HS-5 (cell line): ENCODE measurements at places on chromosomes 2 and 18.

DNA sequence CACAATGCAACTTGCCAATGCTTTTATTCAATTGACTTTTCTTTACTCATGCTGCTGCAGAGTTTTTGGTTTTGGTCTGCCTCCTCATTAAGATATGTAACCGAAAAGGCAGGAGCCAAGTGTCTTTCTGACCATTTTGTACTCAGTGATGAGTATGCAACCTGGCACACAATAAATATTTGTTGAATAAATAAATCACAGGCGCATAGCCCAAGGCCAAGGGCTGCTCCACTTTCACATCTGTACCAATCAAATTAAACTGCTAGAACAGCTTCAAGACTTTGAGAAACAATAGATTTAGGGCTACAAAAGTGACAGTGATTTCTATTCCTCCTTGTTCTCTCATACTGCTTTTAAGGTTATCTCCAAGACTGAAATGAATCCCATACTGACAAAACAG, 828.2 kb downstream of the RNF144A start:
- no peak for DNase-seq

DNA sequence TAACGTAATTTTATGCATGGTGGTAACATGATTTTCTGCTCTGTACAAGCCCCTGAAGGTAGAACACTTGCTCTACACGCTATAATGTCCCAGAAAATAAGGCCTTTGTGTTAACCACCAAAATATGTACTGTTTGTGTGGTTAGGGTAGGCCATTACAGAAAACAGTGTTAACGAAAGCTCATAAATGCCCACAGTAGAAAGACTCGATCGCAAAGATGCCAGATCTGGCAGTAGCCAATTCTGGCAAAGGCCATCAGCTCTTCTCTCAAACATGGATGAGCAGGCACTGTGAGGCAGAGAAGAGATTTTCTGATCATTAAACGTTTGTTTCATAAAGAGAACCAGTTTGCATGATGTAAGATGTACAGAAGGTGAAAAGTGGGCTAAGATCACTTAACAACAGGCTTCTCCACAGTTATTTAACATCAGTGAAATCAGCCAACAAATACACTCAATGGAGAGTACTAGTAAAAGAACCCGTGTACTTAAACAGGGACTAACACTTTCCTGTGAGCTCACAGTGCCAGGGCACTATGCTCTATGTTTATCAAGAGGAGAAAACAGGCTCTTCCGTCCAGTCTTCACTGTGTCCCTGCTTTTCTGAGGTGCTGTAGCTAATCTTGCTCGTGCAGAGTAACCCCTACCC, 80.3 kb downstream of the SPRED2 start:
- no peak for DNase-seq

GRCh38 chr2:62467475-62468321, 38.3 kb downstream of the TMEM17 start:
- DNase-seq: no peak

DNA sequence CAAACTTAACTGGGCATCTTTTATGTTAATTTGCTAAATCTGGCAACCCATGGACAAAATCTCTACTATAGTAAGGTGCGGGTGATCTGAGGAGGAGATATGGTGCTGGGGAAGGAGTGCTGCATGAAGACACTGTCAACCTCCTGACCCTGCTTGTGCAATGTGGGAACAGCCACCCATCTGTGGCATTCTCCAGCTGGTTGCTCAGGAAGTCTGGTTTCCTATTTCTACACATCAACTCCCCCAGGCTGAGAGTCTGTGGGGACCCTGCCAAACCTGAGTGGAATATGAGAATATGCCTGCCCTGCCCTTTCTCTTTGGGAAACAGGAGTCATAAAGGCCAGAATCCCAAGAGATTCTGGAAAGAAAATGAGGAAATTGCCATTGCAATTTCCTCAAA, 60.1 kb upstream of the PAX3 start:
- DNase-seq: peak; percentile 34

GRCh38 chr2:10327896-10328669, 25.4 kb downstream of the HPCAL1 start:
- DNase-seq: no peak

- DNase-seq: no peak
These were observed 33.1 kb downstream of the METTL4 start for GRCh38 chr18:2538236-2538635.

- no peak for DNase-seq
These were observed 70.5 kb downstream of the ZNF236 start for GRCh38 chr18:76892832-76893231.

DNA sequence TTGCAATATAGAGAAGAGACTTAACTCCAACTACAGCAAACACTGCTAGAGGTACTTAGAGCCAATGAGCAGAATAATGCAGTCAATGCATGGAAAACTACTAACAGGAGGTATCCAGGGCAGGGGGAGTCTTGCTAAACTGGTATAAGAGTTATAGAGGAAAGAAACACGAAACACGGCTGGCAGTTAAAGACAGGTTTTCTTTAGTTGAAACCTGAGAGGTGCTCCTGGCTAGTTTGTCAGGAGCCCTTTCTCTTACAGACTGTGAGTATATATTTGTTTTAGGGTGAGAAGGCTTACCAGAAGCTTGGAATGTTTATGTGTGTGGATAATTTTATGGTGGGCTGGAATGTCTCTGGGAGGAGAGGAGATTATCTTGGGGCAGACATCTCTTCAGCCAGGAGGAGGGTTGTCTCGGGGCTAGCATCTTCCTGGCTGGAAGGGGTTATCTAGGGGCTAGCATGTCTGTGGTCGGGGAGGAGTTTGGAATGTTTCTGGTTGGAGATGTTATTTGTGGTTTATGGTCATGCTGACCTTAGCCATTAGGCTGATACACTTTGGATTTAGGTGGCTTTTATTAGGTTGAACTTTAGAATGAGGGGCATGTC, 1048.8 kb downstream of the DPP10 start:
- DNase-seq: no peak

- DNase-seq: no peak
These were observed 289.3 kb upstream of the HS6ST1 start for GRCh38 chr2:128607911-128608506.

DNA sequence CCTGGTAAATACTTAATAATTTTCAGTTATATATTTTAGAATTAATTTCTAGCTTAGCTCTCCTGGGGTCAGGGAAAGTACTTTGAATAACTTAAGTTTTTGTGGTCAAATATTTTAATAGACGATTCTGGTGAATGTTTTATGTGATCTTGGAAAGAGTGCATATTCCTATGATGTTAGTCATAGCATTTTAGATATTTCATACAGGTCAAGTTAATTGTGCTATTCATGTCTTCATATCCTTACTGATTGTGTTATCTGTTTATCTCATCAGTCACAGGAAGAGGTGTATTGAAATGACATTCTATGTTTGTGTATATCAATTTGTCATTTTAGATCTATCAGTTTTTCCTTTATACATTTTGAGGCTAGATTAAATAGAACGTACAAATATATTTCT, 576.2 kb downstream of the CPS1 start:
- DNase-seq: peak; percentile 37

DNA sequence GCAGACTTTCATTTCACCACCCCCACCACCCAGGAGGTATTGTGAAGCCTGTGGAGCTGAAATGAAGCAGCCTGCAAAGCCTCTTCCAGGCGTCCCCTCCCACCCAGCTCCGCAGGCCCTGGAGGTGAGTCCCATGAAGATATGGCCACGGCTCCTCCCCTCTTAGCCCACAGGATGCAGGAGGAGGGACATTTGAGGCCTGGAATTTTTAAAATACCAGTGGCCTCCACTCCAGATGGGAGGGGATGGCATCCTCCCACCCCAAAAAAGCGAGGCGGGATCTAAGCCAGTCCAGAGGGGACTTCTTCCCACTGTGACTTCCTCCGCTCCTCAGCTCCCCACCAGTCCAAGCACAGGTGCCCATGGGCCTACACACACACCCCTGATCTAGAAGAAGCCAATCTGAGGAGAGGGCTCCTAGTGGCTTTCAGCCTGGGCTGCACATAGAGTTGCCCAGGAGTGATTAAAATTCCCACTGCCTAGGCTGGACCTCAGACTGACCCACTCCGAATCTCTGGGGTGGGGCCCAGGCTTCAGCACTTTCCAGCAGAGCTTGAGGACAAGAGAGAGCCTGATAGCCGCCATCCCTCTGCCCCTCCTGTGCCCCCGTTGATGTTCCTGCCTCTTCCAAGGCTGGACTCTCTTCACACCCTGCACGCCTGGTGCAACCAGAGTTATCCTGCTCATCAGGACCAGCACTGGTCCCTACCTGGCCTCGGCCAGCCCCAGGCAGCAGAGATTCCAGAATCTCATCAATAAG, 206.9 kb downstream of the TNS1 start:
- DNase-seq: no peak

GRCh38 chr2:215536510-215536909, 100.6 kb upstream of the FN1 start:
- no peak for DNase-seq

GRCh38 chr2:230772156-230772555, 59.5 kb downstream of the CAB39 start:
- no peak for DNase-seq

DNA sequence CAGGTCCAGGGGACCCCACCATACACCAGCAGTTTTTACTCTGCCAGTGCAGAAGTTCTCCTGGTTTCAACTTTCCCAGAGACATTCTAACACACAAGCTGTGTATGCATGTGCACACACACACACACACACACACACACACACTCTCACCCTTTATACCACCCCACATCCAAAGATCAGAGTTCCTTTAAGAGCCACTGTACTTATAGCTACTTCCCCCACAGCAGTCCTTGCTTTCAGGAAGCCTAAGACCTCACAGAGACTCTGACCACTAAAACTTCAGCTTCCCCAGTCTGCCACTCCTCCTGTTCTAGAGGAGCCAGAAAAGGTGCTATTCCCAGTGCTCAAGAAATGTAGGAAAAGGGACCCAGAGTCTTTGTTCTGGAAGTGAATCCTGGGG, 107.8 kb downstream of the ZNF521 start:
- no peak for DNase-seq

GRCh38 chr2:169046440-169047151, 15.5 kb upstream of the ABCB11 start:
- DNase-seq: no peak

GRCh38 chr2:28567061-28567471, 71.2 kb downstream of the PLB1 start:
- DNase-seq: no peak
